GM03348 (cell line): ENCODE measurements at places on chromosomes 5 and 9.

- no peak for DNase-seq
These were observed 36.1 kb downstream of the OLFML2A start for GRCh38 chr9:124813041-124813440.

GRCh38 chr5:121138495-121138907 is 674.4 kb downstream of the PRR16 start:
- no peak for DNase-seq

DNA sequence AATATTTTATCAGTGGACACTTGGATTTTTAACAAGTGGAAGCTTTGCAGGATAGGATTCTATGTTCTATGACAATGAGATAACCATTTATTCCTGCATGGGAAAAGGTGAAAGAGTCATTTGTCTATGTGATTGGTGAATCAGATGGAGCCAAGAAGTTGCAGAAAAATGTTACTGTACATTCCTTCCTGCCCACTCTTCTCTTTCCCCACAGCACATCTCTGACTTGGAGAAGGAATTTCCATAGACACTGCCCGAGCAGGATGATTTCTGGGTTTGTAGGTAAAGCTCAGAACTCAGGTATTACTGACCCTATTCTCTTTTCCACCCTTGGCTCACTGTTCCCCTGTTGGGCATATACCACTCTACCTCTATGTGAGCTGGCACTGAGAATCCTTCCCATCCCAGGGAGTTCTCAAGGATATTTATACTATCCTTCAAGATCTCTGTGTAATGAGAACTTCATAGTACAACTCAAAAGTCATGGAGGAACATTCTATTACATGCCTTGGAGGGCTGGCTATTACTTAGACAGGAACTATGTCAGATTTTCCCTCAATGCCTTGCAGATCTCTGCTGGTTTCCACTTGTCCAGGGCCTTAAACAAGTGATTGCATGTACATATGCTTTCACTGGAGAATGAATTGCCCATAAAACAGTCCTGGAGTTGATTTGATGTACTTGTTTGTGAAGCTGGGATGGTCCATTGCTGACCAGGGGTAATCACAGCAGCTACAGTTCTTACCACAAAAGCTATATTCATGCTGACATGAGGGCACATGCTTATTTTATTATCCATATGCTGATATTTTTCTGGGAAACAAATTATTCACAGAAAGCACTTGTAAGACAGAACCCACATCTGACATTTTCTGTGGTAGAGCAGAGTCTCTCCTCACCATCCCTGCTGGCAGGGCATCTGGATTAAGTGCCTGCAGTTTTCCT is 24.1 kb downstream of the SLC1A3 start:
- DNase-seq = peak; percentile 62

- no peak for DNase-seq
These were observed 80.2 kb downstream of the PTPN3 start for GRCh38 chr9:109417585-109418544.

GRCh38 chr5:158022393-158022792 is 163.4 kb upstream of the CLINT1 start:
- no peak for DNase-seq

- peak; percentile 61 for DNase-seq
These were observed 113.8 kb upstream of the ANKRD55 start for GRCh38 chr5:56346741-56347535.

- DNase-seq = no peak
These were observed 19.0 kb upstream of the PSIP1 start for GRCh38 chr9:15529566-15530324.

DNA sequence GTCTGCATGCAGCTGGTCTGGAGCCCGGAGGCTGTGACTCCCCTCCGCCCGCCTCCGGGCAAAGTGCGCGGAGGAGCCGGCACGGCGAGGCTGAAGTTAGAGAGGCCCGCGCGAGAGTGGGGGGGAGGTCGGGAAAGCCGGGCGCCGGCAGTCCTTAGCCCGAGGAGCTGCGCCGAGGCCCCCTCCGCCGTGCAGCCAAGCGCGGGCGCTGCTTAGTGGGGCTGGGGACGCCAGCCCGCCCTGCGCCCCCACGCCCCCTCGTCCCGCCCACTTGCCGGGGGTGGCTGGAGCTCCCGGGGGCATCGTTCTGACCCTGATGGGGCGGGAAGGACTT is 403 bp downstream of the NINJ1 start:
- peak; percentile 92 for DNase-seq

- DNase-seq = no peak
These were observed 199.9 kb downstream of the SNX18 start for GRCh38 chr5:54717459-54717858.

DNA sequence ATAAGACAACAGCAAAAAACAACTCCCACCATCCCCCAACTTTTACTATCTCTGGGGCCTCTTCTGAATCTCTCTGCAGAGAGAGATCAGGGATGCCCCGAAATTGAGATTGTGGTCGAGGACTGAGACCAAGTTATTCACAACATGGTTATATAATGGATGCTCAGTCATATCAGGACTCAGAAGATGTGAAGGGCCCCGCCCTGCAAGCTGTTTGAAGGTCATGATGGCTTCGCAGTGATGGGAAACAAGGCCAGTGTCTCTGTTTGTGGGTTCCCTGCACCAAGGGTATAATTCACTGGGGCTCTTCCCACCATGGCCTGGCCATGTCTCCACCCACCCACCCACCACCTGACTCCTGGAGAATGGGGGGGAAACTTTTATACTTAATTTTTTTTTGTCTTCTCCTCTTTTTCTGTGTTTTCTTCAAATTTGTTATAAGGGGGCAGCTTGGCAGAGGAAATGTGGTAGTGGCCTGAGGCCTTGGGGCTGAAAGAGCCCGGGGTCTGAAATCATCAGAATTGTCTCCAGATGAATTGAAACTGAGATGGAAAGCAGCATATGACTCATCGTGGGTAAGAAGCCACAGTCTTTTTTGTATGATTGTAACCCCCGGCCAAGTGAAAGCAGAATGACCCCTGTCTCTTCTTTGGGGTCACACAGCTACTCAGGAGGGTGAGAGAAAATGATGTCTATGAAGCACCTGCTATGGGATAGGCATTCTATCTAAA is 15.0 kb upstream of the TEX48 start:
- DNase-seq = peak; percentile 42

GRCh38 chr5:82418608-82418950 is 140.4 kb upstream of the RPS23 start:
- no peak for DNase-seq

DNA sequence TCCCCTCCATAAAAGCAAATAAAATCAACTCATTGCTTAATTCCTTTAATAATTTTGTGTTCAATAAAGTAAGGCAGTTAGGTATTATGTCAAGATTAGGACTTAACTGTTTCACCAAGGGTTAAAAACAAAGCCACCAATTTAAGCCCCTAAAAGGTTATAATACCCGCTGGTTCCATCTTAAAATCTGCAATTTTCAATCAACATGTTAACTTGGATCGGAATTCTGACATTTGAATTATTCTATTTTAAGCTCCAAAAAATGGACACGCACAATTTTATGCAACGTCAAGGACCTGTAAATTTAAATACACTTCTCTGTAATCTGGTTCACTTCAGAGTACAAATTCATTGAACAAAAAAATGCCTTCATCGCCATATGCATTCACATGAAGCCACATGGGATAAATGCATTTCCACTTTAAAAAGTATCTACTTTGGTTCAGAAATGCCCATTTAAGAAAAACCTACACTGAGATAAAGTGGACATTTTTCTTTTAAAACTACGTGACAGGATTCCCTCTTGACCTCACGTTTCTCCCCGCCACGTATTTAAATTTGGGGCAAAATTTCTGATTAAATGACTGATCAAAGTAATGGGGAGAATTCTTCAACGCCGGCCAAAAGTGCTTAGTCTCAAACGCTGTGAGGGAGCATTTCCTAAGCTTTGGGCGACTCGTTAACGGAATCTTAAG is 721 bp downstream of the GIN1 start:
- no peak for DNase-seq

- no peak for DNase-seq
These were observed 91.9 kb upstream of the RASEF start for GRCh38 chr9:83154821-83155220.

GRCh38 chr5:777756-778161 is 6.8 kb downstream of the ZDHHC11B start:
- DNase-seq = no peak

DNA sequence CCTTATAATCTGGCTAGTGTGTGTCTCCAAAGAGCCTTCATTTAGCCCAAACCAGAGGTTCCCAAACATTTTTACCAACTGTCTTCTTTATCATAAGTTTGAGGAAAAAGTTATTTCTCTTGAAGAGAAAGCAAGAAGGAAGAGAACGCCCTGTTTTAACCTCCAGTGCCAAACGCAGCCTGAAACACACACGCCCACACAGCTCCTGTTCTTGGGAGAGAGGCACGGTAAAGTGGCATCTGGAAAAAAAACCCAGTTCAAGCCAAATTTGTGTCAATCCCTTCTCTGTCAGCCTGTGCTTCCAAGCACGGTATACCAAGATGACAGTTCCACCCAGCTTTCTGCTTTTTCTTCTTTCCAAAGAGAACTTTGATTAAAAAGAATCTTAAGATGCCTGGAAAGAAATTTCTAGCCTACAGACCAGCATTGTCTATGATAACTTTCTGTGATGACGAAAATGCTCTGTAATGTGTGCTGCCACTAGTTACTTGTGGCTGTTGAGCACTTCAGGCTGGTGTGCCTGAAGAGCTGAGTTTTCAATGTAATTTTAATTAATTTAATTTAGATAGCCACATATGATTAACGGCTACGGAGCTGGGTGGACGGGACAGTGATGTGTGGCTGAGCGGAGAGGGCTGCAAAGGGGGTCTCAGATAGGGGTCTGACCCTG is 62.3 kb downstream of the ACER2 start:
- DNase-seq = no peak

DNA sequence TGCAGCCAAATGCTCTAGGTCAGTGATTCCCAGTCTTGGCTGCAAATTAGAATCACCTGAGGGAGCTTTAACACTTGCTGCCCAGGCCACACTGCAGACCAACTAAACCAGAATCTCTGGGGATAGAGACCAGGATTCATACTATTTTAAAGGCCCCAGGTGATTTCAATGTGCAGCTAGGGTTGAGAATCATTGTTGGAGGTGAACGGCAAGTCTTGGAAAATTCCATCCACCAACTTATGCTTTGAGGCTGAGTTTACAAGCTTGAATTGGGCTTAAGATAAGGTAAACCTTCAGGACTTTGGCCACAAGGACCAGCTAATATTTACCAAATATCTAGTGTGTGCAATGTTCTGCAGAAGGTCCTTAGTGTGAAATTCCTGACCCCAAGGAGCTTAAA is 27.5 kb downstream of the SLIT3 start:
- no peak for DNase-seq

GRCh38 chr5:141701360-141702119 is 19.5 kb upstream of the ARAP3 start:
- no peak for DNase-seq

GRCh38 chr9:26786564-26786963 is 106.0 kb downstream of the CAAP1 start:
- DNase-seq = no peak

- DNase-seq = no peak
These were observed 17.0 kb downstream of the MRPL36 start for GRCh38 chr5:1782385-1783215.

DNA sequence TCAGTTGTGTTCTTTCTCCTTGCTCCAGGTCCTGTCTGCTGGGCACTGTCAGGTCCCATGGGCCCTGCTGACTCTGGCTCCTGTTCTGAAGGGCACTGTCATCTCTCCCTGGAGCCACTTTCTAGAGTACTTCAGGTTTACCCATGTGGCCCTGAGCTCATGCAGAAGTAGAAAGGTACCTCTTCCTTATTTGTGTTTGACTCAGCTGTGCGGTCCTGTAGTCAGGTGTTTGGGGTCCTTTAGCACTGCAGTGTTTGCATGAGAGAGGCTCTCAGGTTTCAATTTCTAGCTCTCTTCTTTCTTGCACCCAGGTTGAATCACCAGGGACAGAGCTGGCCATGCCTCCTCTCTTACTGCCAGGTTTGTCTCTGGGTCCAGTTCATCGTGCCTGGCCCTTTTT is 71.5 kb downstream of the HSPA4 start:
- DNase-seq = no peak

DNA sequence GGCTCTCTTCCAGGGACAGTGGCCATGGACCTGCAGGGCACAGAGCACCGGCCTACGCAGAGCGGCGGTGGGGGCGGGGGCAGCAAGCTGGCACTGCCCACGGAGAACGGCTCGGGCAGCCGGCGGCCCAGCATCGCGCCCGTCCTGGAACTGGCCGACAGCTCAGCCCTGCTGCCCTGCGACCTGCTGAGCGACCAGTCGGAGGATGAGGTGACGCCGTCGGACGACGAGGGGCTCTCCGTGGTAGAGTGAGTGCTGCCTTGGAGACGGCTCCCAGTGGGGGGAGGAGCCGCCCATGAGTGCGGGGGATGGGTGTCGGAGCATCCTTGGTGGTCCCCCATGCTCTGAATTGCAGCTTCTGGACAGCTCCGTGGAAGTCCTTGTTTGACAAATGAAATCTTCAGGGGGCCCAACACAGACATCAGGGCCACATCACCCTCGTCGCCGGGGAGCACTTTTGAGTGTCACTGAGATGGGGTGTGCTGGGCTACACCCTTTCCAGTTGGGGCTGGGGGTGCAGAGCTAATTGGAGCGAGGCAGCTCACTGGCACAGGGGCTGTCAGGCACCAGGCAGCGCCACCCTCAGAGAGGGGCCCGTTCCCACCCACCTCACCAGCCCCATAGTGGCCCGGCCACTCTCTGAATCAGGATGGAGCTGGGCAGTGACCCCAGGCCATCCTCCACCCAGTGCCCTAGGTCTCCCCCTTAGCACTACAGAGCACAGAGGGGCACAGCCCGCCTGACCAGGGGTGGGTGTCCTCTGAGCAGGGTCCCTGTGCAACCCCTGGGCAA is 70.9 kb downstream of the KCNT1 start:
- DNase-seq = no peak

- no peak for DNase-seq
These were observed 1775.7 kb upstream of the C9orf72 start for GRCh38 chr9:29348999-29349398.

DNA sequence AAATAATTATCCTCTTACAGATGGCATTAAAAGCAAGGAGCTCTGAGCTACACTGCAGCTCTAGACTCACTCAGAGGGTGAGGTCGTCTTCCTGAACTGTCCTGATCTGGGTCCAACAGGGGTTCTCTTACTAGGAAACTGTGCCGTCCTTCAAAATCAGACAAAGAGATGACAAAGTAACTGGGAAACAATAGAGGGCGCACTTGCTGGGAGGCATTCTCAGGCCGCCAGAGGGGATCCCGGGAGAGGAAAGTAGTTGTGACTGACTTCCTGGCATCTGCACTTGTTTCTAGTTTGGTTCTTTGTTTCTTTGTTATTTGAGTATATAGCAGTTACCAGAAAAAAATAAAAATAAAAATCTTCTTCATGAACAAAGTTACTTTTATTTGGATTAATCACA is 142.9 kb upstream of the MSX2 start:
- no peak for DNase-seq

GRCh38 chr5:113267361-113267900 is 167.4 kb downstream of the TSSK1B start:
- no peak for DNase-seq

GRCh38 chr9:89464300-89464901 is 33.5 kb downstream of the SEMA4D start:
- DNase-seq = no peak
